ENCODE measurements at places on chromosomes 1 and 21. TPM values are rescaled to one million over a fixed set of nuclear protein-coding genes. Genes with fewer than 3 reads are reported as not detected.

- H3K4me3 ChIP-seq, result no peak overlapping the region
- no peak overlapping the region for H3K27ac ChIP-seq
- H3K4me1 ChIP-seq, result peaks cover 10% of the 10 kb centered on the region
- no peaks in the 10 kb centered on the region for H3K27me3 ChIP-seq
- no peak for DNase-seq
Measured at GRCh38 chr1:231972111-231972445, 345.5 kb downstream of the DISC1 start.

GRCh38 chr1:63880958-63881576, 107.2 kb downstream of the ROR1 start:
- peaks cover 72% of the 10 kb centered on the region for H3K4me1 ChIP-seq
- H3K36me3 ChIP-seq, result no peaks in the 10 kb centered on the region
- DNase-seq, result no peak
- H3K4me3 ChIP-seq, result no peak overlapping the region
- peak overlapping the region; percentile 16 for H3K27ac ChIP-seq

GRCh38 chr1:209162651-209163050, 420.9 kb upstream of the CAMK1G start:
- no peak overlapping the region for H3K4me3 ChIP-seq
- H3K27ac ChIP-seq, result no peak overlapping the region
- H3K4me1 ChIP-seq, result peaks cover 11% of the 10 kb centered on the region
- no peaks in the 10 kb centered on the region for H3K36me3 ChIP-seq

DNA sequence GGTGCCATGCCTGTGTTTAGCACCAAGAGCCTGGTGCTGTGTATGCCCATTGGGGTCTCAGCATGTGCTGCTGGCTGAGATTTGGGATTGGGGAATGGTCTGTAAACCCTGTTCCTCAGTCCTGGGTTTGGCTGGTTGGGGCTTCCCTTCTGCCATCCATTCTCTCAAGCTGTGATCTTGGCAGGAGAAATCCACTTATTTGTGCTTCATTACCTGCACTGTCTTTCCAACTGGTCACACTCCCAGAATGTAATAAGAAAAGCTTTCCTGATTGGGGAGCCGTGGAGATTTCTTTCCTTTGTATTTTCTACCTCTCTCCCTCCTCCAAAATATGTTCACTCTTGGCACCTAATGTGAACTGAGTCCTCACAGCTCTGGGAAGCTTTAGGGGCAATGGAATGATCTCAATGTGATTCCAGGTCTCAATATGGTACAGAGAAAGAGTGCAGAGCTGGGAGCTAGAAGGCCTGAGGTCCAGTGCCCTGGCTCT, 23.0 kb upstream of the KCNA10 start:
- no peak overlapping the region for H3K27ac ChIP-seq
- DNase-seq, result no peak
- peaks cover 40% of the 10 kb centered on the region for H3K27me3 ChIP-seq
- no peak overlapping the region for H3K4me3 ChIP-seq
- no peaks in the 10 kb centered on the region for H3K4me1 ChIP-seq

DNA sequence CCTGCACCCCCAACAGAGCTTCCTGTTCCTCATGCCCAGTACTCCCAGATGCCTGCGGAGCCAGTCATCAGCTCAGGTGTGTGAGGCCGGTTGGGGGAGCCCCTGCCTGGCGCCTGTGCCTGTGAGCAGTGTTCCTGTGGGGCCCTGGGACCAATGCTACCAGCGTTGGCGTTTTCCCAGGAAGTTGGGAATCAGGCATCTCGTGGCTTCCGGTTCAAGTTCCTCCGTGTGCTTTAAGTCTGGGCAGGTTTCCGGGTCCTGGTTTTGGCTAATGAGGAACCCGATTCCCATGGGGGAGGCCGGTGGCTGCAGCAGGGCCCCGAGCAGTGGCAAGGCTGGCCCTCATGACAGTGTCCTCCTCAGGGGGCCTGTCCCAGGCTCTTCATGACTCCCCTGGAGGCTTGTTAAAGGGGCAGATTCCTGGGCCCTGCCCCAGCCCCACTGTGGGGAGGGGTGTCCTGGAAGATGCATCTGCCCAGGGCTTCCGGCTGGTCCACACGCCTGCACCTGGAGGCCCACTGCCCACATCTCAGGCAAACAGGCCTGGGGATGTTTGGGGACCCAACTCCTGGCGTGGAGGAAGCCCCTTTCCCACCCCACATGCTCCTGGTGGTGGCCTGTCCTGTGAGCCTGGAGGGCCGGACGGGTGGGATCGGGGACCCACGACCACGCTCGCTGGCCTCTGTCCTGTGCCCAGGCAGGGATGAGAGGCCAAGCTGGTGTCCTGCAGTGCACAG, 26.2 kb downstream of the TP73 start:
- H3K4me3 ChIP-seq, result no peak overlapping the region
- no peak for DNase-seq
- peaks cover 1% of the 10 kb centered on the region for H3K4me1 ChIP-seq

DNA sequence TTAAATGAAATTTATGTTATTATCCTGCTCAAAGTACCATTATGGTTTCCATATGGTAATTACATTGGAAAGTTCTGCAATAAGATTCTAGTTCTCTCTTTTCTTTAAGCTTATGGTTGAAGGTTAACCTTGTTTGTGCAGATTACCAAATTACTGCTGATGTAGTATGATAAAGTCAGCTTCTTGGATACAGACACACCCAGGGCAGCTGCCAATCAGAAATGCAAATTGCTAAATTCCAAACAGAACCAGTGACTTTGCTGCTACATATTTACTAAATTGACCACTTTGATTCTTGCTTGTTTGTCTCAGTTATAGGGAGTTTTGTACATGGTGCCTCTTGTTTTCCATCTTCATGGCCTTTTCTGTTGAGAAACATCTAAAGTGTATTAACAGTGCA, 26.5 kb downstream of the GNAT2 start:
- no peak overlapping the region for H3K4me3 ChIP-seq
- H3K4me1 ChIP-seq, result peaks cover under 1% of the 10 kb centered on the region
- DNase-seq, result no peak
- H3K27ac ChIP-seq, result no peak overlapping the region
- no peaks in the 10 kb centered on the region for H3K27me3 ChIP-seq

DNA sequence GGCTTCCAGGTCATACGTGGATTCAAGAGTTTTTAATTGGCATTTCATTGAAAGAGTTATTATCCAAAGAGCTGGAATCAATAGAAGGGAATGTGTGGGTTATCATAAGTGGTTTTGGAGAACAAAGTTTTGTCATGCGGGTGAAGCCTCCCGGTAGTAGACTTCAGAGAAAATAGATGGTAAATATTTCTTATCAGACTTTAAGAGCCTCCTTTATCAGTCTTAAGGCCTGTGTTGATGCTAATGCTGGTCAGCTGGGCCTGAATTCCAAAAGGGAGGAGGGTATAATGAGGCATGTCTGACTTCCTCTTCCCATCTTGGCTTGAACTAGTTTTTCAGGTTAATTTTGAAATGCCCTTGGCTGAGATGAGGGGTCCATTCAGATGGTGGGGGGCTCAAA, 89.7 kb downstream of the ITSN1 start:
- no peak overlapping the region for H3K4me3 ChIP-seq

The VHLL gene
- total RNA-seq, result not detected

The PADI2 gene
- 0.52 TPM for total RNA-seq

The SLC27A3 gene
- total RNA-seq, result 32.1 TPM

The NR0B2 gene
- not detected for total RNA-seq

The CA6 gene
- not detected for total RNA-seq

The AADACL4 gene
- total RNA-seq, result 0.36 TPM

The CCDC17 gene
- 5.6 TPM for total RNA-seq

Measured in mesothelial cell of epicardium (in vitro differentiated cells).